Putamen (tissue), 1 donor: ENCODE measurements at places on chromosomes 5 and 9.

GRCh38 chr5:11509793-11510192 is 394.5 kb downstream of the CTNND2 start:
- no peak for DNase-seq

DNA sequence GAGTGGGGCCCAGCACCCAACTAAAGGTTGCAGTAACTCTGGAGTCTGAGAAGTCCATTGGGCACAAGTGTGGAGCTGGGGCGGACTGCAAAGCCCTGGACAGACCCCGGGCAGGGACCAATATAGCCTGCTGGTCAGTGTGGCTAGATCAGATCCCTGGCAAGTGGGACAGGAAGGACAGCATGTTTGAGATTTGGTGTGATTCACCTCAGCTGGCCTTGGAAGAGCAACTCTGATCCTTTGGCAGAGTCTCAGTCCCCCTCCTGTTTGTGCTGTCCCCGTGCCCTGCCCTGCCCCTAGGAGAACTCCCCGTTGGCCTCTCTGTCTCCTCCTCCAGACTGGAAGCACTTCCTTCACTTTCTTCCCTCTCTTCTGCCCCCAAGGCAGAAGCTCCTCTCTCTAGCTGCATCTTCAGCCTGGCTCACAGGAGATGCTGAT is 255.3 kb downstream of the FSTL4 start:
- no peak for DNase-seq

DNA sequence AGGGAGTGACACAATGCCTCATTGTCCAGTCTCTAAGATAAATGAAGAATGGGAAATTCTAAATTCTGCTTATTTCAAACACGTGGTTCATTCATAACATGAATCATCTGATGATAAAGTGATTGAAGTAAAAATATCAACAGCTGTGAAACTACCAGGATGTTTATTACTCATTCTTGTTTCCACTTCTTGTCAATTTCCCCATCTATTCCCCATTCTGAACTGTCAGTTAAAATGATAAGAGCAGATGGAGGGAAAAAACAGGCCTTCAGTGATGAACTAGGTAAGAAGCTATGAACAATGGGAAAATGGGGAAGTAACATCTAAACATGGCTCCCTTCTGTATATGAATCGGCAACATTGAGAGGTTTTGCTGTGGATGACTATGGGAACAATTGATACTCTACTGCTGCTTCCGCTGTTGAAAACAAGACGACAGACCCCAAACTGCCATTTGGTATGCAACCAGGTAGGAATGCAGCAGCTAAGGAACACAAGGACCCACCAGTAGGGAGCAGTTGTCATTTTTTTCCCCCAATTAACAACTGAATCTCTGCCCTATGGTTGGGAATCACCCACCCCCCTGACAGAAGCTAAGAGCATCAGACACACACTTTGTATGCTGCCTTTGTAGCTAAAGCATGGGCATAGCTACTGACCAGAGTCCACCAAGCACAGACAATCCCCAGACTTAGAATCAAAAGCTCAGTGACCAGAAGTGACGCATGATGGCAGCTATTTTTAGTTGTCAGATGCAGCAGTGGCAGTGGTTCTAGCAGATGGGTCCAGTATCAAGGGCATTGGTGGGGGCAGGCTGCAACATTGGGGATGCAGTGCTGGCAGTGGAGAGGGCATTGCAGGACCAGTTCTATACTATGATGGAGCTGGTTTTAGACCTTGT is 52.9 kb upstream of the ZNF366 start:
- DNase-seq = no peak

GRCh38 chr9:131013771-131014676 is 5.0 kb downstream of the LAMC3 start:
- no peak for DNase-seq

GRCh38 chr5:56072863-56073766 is 78.4 kb upstream of the IL6ST start:
- no peak for DNase-seq

DNA sequence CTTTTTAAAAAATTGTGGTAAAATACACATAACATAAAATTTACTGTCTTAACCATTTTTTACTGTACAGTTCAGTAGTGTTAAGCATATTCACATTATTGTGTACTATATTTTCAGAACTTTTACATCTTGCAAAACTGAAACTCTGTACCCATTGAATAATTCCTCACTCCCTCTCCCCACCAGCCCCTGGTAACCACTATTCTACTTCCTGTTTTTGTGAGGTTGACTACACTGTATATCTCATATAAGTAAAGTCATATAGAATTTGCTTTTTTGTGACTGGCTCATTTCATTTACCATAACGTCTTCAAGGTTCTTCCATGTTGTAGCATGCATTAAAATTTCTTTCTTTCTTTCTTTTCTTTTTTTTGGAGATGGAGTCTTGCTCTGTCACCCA is 87.0 kb downstream of the LNPEP start:
- no peak for DNase-seq

- DNase-seq = no peak
Measured at GRCh38 chr5:168865968-168866367, 286.8 kb upstream of the PANK3 start.

- no peak for DNase-seq
Measured at GRCh38 chr5:132764671-132765238, 12.3 kb downstream of the SEPTIN8 start.

DNA sequence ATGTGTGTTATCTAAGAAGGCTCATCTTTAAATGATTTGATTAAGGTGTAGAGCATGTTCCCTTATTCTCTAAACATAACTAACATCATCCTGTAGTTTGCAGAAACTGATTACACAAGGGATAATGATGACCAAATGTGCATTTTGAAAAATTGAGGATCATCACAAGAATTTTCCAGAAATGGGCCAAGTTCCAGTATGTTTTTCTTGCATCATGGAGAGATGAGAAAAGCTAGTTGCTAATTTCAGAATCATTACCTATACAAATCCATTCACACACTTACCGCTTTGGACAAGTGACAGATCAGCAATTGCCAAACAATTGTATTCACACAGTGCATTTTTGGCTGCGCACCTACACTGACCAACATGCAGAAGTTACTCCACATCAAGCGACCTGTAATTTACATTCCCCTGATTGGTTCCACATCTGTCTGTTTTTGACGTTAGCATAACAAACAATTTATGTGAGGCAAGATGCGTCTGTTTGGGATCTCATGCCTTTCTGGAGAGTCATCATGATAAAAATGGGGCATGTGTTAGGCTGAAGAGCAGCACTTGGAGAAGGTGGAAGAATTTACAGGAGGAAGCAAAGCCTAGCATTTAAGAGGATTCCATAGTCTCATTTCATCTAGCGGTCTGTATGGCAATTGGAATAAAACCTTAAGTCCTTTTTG is 2.8 kb upstream of the BNC2 start:
- no peak for DNase-seq

DNA sequence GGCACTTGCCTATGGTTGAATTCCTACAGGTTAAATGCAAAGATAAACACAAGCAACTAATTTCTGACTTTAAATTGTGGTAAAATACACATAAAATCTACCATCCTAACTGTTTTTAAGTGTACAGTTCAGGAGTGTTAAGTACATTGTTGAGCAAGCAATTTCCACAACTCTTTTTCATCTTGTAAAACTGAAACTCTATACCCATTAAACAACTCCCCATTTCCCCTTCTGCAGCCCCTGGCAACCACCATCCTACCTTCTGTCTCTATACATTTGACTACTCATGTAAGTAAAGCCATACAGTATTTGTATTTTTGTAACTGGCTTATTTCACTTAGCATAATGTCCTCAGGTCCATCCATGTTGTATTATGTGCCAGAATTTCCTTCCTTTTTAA is 38.5 kb upstream of the STX17 start:
- DNase-seq = no peak

- DNase-seq = no peak
Measured at GRCh38 chr5:107864793-107865192, 194.1 kb upstream of the EFNA5 start.

DNA sequence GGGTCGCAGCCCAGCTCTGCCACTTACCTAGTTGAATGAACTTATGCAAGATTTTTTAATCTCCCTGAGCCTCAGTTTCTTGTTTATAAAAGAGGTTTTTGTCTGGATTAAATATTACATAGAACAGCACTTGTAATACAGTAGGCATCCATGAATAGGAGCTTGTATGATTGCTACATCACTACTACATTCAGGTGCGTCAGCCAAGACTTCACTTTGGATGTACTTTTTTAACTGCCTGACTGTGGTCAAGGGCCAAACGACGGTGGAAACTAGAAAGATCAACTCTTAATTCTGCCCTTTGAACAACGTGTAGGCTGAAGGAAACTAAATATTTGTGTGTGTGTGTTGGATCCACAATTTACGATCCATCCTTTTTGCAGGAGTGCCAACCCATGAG is 172.8 kb downstream of the RFK start:
- no peak for DNase-seq

DNA sequence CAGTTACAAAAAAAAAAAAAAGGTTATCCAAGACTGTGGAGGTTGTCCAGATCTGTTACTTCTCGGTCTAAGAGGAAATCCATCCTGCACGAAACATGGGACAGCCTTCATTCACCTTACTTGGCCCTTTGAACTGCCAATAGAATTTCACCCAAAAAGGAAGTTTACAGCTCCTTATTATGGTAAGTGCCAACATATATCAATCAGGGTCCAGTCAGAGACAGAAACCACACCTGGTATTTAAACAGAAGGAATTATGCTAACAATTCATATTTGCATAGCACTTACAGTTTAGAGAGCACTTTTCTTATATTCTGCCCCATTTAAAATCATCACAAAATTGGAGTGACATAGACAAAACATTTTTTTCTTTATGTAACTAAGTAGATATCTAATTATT is 93.6 kb upstream of the PTPN3 start:
- no peak for DNase-seq

DNA sequence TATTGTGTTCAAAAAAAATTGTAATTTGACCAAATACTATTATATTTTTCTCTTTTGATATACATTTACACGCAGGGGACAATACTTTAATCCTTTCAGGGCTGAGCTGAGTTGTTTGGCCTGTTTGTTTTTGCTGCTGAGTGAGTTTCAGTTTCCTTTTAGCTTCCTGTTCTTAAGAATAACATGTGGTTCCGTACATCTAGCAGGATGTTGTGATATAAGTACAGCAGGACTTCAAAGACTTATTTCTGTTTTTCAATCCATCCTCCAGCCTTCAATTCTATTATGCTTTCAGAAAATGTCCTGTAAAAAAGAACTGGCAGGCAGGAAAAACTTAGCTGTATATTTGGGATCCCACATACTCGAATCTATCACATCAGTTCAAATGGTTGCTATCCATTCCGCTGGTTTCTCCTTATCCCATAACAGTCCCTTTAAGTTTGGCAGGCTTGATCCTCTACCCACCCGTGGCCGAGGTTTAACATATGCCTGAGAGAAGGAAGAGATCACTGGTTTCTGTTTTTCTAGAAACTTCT is 1037.3 kb upstream of the ACO1 start:
- DNase-seq = no peak
